ENCODE measurements at places on chromosomes 7 and 10.

GRCh38 chr7:123770378-123770777 lies 21.6 kb upstream of the WASL start:
- DNase-seq, result no peak

GRCh38 chr10:43684292-43684559 lies 35.5 kb upstream of the ZNF32 start:
- no peak for DNase-seq

- no peak for DNase-seq
These were observed 779.3 kb downstream of the INHBA start for GRCh38 chr7:40923626-40924025.

DNA sequence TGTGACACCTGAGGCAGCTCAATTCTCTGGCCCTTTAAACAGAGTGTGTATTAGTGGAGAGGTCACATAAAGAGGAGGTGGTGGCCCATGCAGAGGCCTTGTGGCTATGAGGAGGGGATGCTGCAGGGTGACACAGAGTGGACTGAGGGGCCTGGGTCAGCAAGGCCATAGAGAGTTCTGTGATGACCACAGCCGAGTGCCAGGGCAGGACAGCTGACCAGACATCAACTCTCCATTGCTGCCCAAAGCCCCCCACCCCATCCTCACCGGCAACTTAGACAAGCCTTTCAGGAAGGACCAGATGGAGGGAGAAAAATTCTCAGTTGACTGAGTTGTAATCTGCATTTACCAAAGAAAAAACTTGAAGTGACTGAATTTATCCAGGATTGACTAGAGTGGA lies 378.1 kb downstream of the RPS24 start:
- DNase-seq, result no peak

DNA sequence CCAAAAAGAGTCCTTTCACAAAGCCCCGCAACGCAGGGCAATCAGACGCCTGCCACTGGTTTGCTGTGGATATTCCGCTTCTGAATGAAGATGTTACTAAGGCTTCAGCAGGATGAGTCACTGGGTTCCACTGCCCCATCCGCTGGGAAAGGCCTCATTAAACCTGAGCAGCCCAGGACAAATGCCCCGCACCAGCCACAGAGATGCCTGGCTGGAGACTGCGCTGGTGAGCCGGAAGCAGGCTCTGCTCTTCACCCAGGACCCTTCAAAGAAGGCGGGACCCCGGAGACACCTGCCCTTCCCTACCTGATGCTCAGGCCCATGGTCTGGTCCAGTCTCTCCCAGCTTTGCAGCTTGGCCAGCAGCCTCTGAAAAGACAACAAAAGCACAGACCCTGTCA lies 19.8 kb downstream of the MAD1L1 start:
- DNase-seq, result no peak

DNA sequence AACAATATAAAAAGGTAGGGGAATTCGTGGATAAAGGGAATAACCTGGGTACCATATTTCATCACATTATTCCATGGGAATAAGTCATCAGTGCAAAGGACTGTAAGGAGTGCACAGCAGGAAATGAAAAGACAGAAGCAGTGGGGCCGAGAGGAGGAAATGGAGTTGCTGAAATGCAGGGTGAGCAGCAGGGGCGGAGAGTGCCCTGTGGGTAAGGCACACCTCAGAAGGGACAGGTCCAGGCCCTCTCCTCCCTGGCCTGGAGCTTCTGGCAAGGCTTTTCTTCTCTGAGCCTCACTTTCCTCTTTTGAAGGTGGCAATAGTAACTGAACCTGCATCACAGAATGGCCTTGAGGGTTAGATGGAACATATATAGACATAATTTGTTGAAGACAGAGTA lies 26.2 kb downstream of the IKZF1 start:
- DNase-seq, result no peak

- DNase-seq, result no peak
These were observed 302 bp upstream of the EN2 start for GRCh38 chr7:155457544-155458110.

DNA sequence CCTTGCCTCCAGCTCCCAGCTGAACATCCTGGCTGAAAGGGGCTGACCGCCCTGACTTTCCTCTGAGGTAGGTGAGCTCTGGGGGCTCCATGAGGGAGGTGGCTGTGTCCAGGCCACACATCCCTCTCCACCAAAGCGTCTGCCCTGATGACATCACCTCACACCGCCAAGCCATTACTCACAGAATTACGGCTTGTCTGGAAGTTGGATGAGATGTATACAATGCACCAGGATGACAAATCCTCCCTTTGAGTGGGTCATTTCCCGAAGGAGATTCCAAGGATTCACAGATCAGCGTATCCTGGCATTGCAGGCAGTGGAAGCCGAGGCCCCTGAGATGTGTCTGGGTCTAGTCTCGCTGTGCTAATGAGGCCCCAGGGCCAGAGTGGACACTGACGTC lies 15.1 kb upstream of the RET start:
- DNase-seq, result no peak

DNA sequence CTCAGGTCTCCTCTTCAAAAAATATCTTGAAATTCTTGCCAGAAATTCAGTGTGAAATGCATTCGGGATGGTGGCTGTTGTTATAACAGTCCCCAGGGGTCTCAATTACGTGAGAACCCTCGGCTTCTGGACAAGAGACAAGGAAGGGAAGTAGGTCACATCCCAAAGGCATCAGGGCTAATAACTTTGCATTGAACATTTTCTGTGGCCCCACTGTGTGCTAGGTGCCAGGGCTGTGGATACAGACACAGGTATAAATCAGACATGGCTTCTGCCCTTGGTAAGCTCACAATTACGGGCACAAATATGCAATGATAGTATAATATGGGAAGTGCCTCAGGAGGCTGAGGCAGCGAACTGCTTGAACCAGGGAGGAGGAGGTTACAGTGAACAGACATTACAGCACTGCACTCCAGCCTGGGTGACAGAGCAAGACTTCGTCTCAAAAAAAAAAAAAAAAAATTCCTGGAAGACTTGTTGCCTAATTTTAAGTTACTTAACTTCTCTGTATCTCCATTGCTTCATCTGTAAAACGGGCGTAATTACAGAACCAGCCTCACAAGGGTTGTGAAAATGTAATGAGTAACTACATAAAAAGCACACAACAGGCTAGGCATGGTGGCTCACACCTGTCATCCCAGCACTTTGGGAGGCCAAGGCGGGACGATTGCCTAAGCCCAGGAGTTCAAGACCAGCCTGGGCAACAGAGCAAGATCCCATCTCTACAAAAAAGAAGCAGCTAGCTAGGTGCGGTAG lies 2.5 kb upstream of the RHBDD2 start:
- no peak for DNase-seq

GRCh38 chr7:142629588-142630260 lies 119.5 kb upstream of the PRSS1 start:
- no peak for DNase-seq

- no peak for DNase-seq
These were observed 18.6 kb upstream of the MEST start for GRCh38 chr7:130473289-130473688.

- DNase-seq, result no peak
These were observed 64.2 kb downstream of the ARMC3 start for GRCh38 chr10:22992075-22992474.

DNA sequence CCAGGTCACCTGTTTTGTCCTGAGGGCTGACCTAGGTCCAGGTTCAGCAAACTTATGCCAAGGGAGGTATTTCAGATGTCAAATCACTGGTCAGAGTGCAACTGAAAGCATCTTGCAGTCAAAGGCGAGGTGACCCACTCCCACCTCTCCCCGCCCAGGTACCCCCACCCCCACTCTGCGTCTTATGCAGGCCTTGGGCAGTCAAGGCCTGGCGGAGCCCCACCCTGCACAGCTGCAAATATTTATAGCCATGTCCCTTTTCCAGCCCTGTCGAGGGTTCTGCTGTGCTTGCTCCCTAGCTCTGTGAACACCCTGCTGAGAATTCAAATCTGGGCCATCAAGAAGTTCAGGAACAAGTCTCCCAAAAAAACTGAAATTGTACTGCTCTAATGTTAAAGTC lies 40.6 kb upstream of the BMPR1A start:
- DNase-seq, result no peak

DNA sequence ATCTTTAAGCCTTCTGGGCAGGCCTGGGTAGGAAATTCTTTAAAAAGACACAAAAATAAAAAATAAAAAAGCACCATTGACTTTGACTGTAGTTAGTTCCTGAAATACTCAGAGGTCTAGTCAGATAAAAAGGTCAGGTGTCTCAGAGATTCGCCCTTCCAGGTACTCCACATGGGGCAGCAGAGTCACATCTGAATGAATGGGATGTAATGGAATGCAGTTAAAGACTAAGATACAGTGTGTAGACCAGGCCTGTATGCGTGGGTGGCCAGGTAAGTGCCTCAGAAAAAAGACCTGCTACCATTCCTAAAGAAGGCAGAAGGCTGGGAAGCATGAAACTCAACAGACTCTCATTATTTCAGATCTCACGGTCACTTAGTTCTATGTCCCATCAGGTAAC lies 68.6 kb upstream of the SEM1 start:
- DNase-seq, result no peak

- no peak for DNase-seq
These were observed 15.7 kb downstream of the BPGM start for GRCh38 chr7:134662166-134662870.

DNA sequence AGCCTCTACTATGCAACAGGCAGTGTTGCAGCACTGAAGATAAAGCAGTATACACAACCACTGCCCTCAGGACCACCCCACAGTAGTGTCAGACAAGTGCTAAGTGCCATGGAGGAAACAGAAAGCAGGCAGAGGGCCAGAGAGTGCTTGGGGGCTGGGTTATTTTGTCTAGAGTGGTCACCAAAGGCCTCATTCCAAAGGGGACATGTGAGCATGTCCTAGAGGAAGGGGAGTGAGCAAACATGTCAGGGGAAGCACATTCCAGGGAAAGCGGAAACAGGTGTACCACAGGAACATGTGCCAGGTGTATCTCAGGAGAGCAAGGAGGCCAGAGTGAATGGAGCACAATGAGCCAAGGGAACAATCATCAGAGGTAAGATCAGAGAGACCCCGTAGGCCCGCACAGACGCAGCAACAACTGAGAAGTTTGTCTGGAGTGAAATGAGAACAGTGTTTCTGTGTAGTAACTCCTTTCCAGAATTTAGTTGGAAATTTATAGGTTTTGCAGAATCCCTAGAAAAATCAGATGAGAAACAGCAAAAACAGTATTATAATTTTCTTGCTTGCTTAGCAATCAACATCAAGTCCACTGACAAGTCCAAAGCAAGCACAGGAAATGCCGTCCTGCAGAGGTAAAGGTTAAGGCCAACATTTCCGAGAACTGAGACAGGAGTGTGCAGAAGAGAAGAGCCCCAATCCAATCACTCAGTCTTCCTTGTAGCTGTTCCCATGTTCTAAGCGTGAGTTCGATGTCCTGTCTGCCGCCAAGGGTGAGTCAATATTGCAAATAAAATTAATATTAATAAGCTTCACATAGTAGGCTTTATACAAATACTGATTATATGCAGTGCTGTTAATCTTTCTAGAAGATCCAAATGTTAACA lies 67.3 kb downstream of the SGMS1 start:
- DNase-seq, result no peak

DNA sequence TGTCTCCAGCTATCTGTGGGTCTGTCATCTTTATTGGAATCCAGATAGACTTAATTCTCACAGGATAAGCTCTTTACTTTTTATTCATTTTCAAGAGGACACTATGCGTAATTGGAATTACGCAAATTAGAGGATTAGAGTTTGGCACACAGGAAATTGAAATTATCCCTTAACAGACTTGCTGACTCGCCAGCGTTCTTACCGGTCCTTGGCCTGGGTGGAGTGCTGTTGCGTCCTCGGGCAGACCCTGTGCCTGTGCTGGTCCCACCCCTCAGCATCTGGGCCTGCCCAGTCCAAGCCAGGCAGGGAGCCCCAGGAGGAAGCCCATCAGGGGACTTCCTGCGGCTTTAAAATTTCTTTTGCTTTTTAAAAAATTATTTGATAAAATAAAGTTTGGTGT lies 101.8 kb downstream of the MKI67 start:
- DNase-seq, result no peak

DNA sequence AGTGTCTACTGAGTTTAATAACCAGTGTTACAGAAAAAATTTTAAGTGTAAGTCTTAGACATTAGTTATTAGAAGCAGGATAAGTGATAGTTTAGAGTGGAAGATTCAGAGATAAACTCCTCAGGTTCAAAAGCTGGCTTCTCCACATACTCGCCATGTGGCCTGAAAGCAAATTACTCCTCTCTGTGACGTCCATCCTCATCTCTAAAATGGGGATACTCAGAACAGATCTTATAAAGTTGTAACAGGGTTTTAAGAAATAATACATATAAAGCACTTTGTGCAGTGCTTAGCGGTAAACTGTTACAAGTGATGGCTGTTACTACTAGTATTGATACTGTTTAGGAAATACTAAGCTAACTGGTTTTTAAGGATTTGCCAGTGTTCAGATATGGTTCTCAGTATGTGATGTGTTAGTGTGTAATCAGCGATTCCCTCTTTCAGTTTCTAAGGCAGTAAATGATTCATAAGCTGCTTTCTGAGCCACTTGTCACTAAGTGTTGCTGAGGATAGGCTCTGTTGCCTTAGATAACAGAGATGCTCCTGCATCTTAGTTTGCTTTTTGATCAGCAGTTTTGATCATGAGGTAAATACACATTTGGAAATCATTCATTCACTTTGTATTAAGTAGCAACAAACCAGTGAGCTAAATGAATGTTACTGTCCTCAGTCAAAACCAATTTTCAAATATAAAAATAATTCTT lies 58.7 kb downstream of the CYP51A1 start:
- DNase-seq, result no peak

DNA sequence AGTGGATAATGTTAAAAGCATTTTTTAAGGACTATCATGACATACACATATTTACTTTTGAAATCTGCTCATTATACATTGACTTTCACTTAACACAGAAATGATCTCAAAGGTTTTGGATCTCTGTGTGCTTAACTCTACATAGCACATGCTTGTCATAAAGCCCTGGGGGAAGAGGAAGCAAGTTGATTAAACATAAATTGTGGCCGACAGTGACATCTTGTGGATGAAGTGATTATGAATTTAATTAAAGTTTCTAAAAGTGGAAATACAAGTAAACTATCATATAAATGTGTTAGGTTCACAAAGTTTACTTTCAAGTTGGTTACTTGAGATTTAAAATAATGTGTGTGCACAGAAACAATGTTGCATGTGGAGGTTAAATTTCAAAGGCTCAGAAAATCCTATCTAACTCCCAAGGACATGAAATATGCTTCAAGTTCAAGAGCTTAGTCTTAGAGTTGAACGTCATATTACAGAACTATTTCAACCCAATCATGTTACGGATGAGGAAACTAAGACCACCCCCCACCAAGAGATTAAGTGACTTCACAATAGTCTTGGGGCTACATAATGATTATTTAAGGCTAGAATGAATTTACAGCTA lies 1247.8 kb downstream of the GATA3 start:
- peak; percentile 27 for DNase-seq

GRCh38 chr10:72906446-72906845 lies 12.9 kb downstream of the OIT3 start:
- no peak for DNase-seq

GRCh38 chr10:34104829-34105572 lies 710.1 kb downstream of the PARD3 start:
- DNase-seq, result no peak

Measured in neuronal stem cell (in vitro differentiated cells).